Sigmoid colon (tissue), 7 donors: ENCODE measurements at places on chromosomes 7 and 10.
A peak's percentile ranks its signal among the peaks of the same experiment; 100 is the strongest.

- no peak for DNase-seq
These were observed 33.4 kb upstream of the VWDE start for GRCh38 chr7:12436896-12437535.

GRCh38 chr7:151754142-151754590, 122.7 kb downstream of the PRKAG2 start:
- peak; percentile 91 for DNase-seq

- DNase-seq, result no peak
These were observed 327.2 kb upstream of the AKR1E2 start for GRCh38 chr10:4498711-4499251.

DNA sequence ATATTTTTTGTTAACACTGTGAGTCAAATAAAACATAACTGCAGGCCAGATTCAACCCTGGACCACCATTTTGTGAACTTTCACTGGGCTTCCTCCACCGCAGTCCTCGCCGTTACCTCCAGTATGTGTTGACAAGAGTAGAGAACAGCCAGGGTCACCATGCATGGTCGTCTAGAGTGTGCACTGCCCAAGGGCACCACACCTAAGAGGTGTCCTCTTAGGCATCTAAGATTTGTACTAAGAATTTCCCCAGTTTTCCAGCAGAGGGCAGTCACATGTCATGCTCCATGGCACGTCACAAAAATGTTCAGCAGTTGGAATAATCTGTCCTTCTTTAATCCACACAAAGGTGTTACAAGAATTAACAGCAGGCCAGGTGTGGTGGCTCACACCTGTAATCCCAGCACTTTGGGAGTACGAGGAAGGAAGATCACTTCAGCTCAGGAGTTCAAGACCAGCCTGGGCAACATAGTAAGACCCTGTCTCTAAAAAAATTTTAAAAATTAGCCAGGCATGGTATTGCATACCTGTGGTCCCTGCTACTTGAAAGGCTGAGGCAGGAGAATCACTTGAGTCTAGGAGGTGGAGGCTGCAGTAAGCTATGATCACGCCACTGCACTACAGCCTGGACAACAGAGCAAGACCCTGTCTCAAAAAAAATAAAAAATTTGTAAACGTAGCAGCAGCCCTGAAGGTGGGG, 71.2 kb upstream of the FOXK1 start:
- peak; percentile 71 for DNase-seq

- DNase-seq, result no peak
These were observed 23.2 kb downstream of the MYL10 start for GRCh38 chr7:101605611-101606497.

- no peak for DNase-seq
These were observed 5.5 kb upstream of the CDHR1 start for GRCh38 chr10:84188815-84189214.

- peak; percentile 72 for DNase-seq
These were observed 9.9 kb upstream of the SPAG6 start for GRCh38 chr10:22335173-22335933.

DNA sequence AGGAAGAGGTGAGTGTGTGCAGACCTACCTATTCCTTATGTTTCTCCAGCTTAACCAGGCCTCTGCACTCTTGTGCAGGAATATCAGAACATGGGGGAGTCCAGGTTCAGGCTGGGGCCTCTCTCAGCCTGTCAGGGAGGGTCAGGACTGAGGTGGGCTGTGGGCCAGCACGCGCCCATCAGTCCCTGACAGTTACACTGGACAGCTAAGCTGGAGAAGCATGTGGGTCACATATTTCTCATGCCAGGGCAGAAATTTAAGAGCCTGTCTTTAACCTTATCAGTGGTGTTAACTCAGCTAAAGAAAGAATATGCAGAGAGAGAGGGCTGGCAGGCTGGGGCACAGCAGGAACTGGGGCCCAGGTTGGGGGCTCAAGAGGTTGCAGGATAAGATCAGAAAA, 8.7 kb upstream of the POLD2 start:
- DNase-seq, result no peak

DNA sequence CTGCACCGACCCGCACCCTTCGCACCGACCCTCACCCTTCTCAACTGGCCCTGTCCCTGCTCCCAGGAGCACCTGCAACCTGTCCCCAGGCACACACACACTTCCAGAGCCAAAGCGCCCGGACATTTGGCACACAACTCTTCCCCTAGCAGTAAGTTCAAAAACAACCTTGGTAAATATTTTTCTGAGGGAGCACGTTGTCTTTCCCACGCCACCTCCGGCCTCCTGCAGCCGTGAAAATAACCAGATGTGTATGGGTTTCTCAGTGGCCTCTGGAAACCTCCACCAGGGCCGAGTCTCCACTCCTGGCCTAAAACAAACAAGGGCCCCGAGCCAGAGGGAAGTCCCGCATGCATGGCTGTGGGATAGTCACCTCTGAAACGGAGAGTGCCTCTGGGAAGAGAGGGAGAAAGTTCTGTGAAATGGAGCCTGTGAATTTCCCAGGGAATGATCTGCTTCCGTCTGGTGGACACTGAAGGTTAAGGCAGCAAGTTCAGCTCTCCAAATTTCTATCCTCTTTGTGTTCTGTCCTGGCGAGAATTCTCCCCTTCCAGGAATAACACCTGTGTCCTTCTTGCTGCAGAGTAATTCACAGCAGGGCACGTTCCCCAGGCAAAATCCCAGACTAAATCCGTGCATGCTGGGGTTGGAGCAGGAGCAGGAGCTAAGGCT, 15.8 kb downstream of the PODXL start:
- DNase-seq, result peak; percentile 89

GRCh38 chr7:121505021-121505420, 108.9 kb upstream of the FAM3C start:
- no peak for DNase-seq

- DNase-seq, result no peak
These were observed 566.7 kb upstream of the NRP1 start for GRCh38 chr10:33901166-33901565.

GRCh38 chr7:36931892-36932291, 207.6 kb upstream of the AOAH start:
- DNase-seq, result no peak

- DNase-seq, result no peak
These were observed 649.2 kb upstream of the C7orf33 start for GRCh38 chr7:147941381-147941780.

GRCh38 chr7:128410451-128410753, 620 bp upstream of the IMPDH1 start:
- no peak for DNase-seq

DNA sequence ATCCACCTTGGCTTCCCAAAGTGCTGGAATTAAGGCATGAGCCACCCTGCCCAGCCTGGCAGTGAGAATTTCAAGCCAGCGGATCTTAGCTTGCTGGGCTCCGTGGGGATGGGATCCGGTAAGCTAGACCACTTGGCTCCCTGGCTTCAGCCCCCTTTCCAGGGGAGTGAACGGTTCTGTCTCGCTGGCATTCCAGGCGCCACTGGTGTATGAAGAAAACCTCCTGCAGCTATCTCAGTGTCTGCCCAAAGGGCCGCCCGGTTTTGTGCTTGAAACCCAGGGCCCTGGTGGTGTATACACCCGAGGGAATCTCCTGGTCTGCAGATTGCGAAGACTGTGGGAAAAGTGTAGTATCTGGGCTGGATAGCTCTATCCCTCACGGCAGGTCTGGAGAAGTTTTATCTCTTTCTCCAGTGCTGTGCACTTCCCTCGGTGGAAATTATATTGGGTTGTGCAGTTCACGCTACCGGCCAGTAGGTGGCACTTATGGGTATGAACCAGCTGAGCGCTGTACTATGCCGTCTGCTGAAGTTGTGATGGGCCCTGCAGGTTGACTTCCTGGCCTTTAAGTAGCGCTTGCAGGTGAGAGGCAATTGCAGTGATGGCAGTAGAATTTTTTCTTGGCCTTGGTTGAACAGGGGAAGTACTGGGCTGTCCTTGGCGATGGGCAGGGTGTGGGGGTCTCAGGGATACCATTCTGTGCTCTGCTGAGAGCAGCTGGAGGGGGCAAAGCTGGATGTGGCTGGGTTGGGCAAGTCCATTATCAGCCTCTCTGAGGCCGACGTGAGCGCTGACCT, 138.0 kb upstream of the MTPN start:
- DNase-seq, result no peak

DNA sequence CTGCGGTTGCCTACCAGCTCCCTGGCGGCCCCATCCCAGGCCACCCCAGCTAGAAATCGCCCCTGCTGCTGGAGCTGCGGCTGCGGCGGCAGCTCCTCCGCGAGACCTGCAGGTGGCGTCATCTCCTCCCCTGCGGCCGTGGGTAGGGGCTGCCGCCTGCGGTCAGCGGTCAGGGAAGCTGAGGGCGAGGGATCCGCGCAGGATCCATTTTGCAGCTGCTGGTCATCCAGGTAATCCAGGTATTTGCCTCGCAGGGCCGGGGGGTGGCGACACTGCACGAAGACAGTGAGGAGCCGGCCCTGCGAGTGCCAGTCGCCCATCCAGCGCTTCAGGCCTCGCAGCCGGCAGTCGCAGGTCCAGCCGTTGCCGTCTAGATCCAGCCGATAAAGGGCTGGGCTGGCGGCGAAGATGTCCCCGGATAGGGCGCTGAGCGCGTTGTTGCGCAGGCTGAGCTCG, 1.5 kb downstream of the TRIL start:
- DNase-seq, result peak; percentile 80

- no peak for DNase-seq
These were observed 7.2 kb upstream of the NPVF start for GRCh38 chr7:25235471-25235870.

DNA sequence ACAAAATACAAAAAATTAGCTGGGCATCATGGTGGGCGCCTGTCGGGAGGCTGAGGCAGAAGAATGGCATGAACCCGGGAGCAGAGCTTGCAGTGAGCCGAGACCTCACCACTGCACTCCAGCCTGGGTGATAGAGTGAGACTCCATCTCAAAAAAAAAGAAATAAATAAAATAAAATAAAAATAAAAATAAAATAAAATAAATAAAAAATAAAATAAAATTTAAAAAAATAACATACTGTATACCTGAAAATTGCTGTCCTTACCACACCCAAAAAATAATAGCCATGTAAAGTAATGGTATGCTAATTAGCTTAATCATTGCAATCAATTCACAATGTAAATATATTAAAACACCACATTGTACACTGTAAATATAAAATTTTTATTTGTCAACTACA, 3.4 kb downstream of the ZC3HAV1L start:
- DNase-seq, result no peak

DNA sequence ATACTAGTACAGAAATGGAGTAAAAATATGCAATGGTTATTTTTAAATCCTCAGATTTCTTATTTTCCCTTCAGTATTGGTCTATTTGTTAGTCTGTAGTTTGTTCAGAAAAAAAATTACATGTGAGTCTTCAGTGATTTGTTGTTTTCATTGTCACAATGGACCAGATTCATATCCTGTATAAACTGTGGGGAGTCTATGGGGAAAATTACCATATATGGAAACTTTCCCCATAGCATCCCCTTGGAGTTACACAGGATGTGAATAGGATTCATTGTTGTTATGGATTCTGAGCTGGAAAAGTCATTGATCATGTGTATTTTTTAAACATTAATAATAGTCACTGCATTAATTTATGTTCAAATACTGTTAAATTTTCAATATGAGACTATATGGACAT, 72.6 kb downstream of the ST7 start:
- no peak for DNase-seq

- no peak for DNase-seq
These were observed 53.4 kb downstream of the COL17A1 start for GRCh38 chr10:104032144-104032775.

- DNase-seq, result peak; percentile 47
These were observed 27.8 kb downstream of the CRHR2 start for GRCh38 chr7:30654296-30655090.

DNA sequence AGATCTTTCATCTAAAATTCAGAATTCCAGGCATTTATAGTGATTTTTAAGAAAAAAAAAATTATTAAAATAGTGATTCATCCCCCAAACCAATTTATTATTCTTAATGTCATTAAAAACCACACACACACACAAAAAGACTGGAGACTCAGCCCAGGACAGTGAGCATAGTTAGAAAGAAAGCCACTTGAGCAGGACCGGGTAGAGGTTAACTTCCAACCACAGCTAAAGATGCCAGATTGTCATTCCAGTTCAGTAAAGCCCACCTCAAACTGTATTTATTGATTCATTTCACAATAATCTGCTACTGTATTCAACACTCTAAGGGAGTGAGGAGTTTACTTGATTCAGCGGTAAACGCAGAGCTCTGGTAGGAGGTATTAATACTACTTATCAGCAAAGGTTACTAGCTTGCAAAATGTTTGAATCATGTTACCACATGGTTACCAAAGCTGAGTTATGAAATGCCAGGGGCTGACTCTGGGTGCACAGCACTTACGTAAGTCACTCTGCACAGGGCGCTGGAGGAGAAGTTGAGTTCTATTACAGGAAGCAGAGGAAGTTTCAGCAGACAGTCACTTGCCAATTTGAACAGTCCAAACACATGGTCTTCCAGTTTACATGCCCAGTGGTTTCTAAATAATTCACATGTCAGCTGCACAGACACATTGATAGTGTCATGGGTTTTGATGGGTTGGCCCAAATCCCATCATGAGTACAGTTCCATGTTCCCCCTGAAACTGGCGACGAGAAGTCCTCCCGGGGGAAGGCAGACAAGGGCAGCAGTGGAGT, 64.6 kb downstream of the KLF6 start:
- peak; percentile 75 for DNase-seq

- DNase-seq, result no peak
These were observed 95.2 kb downstream of the GLCCI1 start for GRCh38 chr7:8063706-8064297.

DNA sequence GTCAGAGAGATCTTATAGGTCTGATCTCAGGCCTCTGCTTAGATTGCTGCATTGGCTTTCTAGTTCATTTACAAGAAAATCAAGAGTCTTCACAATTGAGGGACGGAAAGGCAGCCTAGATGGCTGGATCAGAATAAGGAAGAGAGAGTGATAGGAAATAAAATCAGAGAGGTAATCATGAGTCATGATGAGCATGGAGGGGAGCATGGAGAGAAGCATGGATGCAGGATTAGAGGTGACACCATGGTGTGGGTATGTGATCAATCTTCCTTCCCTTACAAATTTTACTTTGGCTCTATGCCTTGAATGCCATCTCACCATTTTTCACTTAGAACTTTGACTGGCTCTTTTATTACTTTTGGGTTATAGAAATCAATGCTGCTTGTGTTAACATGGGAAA, 1.4 kb downstream of the BCCIP start:
- DNase-seq, result no peak

DNA sequence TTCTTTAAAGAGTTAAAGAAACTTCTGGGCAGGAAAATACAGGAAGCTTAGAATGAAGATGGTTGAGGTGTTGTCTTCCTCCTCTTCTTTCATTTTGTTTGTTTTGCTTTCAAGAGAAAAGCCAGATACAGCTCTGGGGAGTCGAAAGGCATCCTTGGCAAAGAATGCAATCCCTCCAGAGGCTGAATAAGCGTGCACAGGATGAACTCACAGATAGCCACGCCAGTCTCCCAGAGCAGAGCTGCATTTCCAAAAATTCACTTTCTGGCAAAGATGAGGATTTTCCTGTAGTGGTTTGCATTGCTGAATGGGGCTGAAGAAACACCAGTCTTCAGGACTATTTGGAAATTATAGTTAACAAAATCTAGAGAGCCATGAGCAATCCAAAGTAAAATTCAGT, 336.4 kb downstream of the NRG3 start:
- no peak for DNase-seq
